ENCODE measurements at places on chromosomes 5 and 9.

DNA sequence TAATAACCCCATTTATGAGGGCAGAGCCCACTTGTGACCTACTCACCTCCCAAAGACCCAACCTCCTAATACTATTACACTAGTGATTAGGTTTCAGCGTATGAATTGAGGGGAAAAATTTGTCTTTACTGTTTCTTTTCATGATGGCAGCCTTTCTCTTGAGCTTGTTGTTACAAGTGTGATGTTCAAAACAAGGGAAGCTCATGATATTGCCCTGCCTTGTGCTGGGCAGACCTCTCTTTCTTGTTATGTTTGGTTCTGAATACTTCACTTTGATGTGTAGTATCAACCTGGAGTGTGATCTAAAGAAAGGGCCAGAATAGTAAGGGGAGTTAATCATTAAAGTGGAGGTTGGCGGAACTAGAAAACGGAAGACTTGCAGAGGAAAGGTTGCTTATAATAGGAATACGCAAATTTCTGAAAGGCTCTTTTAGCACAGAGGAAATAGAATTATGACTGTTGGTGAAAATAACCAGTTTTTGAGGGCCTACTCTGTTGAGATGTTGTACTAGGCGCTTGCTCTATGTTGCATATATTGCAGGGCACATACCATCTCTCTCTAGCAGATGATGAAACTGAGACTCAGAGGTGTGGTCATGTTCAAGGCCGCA, 68.2 kb downstream of the MELK start:
- no peak for DNase-seq

GRCh38 chr5:100668511-100668910, 133.3 kb downstream of the FAM174A start:
- no peak for DNase-seq

DNA sequence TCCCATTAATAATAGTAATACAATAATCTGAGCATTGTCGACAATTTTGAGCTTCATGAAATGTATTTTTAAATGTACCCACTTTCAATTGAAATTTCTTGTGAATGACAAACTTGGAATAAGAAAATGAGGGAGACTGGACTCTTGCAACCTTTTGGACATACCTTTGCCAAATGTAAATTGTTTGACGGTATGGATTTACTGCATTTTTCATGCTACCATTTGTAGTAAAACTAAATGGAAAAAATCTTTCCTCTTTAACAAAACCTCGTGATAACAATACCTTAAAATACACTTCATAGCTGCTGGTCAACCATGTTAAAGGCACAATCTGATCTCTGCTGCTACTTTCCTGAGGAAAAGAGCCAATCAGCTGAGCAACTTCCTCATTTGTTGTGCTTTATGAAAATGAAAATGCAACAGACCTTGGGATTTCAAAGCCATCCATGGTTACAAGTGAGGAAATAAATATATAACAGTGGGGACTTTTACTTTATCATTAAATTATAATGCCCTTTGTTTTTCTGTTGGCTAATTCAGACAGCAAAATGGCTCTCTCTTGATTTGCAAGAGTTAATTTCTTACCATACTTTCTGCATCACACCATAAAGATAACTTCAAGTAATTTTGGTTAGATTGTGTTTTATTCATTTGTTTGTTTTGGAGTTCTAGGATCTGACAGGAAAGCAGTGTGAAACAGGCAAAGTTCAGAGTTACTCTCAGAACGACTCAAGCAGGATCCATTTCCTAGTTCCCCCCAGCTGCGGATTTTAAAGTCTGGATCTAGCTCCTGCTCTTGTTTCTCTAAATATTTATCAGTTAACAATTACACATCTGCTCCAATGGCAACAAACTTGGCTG, 1.1 kb downstream of the ALDH1A1 start:
- no peak for DNase-seq

GRCh38 chr5:122111460-122111859, 17.9 kb upstream of the ZNF474 start:
- DNase-seq, result no peak

DNA sequence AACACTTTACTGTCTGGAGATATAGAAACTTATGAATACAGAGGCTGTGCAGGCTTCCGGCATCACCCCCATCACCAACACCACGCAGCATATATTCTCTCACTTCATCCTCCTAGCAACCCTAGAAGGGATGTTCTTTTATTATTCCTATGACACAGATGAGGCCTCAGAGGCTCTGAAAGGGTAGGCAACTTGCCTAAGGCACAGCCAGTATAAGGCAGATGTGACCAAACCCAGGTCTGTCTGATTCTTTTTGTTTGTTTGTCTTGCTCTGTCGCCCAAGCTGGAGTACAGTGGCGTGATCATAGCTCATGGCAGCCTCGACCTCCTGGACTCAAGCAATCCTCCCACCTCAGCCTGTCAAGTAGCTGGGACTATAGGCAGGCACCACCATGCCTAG, 22.8 kb upstream of the CORO2A start:
- DNase-seq, result no peak

DNA sequence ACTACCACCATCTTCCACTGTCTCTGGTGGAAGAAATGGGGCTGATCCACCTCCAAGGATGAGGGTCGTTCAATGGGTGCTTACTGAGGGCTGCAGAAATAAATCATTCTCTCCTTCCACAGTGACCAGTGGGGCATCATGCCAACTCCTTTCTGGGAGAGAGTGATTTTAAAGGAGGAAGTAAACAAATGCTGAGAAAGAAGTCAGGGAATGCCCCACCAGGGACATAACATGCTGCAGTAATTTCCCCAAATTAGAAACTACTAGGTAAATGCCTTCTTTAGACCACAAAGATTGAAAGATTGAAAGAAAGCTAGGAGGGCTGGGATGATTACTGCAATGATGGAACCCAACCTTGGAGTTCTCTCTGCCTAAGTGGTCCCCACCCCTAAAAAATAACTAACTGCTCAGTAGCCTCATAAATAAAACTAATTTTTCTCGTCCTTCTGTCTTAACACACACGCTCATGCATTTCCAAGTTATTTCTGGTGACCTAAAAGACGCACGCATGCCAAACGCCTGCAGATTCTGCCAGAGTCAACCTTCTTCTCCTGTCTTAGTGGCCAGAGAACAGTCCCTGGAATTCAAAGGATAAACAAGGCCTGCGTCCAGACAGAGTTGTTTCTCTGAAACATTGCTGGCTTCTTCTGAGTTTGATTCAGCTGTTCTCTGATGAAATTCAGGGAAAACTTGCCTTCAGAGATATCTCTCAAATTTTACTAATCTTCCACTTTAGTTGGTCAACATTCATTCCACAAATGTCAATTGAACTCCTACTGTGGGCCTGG, 250.0 kb downstream of the NR3C1 start:
- no peak for DNase-seq

GRCh38 chr5:72598401-72599064, 91.3 kb upstream of the ZNF366 start:
- no peak for DNase-seq

GRCh38 chr5:72951671-72952468, 4.0 kb upstream of the FCHO2 start:
- DNase-seq, result no peak

GRCh38 chr9:123020796-123021195, 12.7 kb upstream of the GPR21 start:
- DNase-seq, result no peak

GRCh38 chr5:142059304-142059940, 46.6 kb upstream of the GNPDA1 start:
- no peak for DNase-seq

DNA sequence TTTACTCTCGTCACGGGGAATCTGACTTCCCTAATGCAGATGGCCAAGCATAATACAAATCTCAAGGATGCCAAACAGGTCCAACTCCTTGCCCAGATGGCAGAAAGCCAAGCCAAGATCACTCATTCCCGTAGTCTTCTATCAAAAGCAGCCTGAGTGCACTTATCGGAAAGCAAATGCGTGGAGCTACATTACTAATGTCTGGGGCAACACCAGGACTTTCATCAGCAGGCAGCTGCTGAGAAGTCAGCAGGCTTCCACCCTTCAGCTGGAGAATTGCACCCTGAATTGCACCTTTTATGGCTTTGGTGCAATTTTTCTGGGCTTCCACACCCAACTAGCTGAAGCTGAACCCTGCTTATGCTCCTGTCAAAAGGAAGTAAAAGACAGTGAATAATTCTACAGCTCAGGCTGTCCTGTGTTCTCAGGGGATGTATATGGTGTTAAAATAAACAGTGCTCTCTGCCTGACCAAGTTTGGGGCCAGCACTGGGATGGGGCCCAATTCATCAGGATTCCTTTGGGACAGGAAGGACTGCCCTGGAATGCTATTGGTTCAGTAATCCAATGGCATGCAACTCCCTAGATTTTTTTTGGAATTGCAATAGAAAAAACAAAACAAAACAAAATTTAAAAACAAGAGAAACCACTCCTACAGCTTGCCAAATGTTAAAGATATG, 92.6 kb downstream of the DPYSL3 start:
- DNase-seq, result peak; percentile 45

- DNase-seq, result no peak
Measured at GRCh38 chr5:89929834-89930233, 479.7 kb downstream of the CETN3 start.

DNA sequence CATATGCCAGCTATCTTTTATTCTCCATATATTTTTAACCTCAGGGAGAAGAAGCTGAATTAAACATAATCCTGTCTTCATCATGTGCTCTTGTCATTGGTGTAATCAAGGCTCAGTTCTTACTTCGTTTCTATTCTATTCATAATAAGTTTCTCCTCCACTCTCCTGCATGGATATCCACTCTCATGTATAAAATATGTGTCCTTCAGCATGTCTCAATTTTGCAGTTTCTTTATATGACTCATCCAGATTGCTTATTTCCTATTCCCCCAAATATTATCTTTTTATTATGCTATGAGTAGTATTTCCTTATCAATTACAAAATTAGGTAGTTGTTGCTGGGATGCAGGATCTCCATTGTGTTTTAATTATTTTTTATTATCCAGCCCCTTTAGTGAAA, 643.7 kb upstream of the ACO1 start:
- DNase-seq, result no peak

DNA sequence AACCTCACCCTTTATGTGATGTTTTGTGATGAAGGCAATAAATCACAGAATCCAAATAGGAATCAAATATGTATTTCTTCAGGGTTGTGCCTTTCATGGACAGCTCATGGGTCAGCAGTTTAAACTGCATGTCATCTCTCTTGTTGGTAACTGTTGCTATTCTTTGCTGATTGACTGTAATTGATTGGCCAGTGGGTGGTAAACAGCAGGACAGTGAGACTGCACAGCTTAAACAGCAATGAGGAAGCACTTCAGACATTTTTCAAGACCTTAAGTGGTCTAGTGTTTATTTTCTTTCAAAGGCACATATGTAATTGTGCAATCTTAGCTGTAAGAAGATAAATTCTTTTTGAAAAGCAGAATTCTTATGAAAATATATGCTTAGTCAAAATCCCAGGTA, 260.5 kb downstream of the COX7C start:
- DNase-seq, result no peak

GRCh38 chr5:125140855-125141254, 394.4 kb upstream of the ZNF608 start:
- DNase-seq, result no peak
